Prostate gland (tissue), 2 donors: ENCODE measurements at places on chromosomes 13 and 19.
A peak's percentile ranks its signal among the peaks of the same experiment; 100 is the strongest.

DNA sequence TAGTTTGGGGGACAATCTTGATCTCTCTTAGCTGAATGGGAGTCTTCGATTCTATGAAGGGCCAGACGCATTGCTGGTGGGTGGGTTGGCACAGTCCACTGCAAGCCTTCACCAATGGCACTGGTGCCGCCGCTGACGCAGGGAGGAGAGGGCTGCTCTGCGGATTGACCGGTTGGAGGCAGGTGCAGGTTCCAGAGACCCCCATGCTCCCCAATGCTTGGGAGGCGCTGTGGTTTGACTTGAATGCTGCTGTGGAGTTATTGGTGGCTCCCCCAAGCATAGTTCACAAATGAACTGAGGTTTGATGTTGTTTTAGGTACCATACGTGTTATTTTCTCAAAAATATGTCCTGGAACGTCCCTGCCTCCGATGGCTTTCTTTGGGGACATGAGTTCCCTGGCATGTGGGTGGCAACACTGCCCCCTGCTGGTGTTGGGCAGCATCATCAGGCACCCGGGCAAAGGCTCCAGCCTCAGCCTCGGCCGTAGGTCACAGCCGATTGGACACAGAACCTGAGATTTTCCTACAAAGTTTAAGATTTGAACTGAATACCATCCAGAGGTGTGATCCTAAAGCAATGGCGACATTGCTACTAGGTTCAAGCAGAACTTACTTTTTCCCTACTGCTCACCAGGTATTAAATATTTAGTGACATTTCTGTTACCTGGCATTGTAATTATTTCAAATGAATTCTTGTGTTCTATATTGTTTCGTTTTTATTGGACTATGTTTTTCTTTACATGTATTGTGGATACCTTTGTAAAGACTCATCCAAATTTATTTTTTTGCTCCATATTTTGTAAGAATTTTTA lies 95.5 kb downstream of the ANKRD10 start:
- DNase-seq: peak; percentile 67
- no peaks in the 10 kb centered on the region for H3K27me3 ChIP-seq
- H3K4me1 ChIP-seq: no peaks in the 10 kb centered on the region
- no peak overlapping the region for H3K4me3 ChIP-seq
- no peak overlapping the region for H3K27ac ChIP-seq

DNA sequence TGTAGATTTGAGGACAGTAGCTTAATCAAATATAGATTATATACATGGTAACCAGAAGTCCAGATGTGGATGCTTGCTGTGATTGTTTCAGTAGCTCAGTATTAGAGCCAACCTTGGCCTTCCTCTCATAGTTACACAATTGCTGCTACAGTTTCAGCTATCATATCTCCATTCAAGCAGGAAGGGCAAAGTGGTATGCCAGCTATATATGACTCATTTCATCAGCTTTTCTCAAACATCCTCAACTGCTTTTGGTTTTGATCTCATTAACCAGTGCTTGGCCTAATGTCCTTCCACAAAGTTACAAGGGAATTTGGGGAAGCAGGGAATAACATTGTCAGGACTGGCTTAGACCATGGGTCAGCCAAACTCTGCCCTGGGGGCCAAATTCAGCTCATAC lies 73.0 kb upstream of the MAB21L1 start:
- no peaks in the 10 kb centered on the region for H3K36me3 ChIP-seq
- H3K27me3 ChIP-seq: no peaks in the 10 kb centered on the region
- no peak overlapping the region for H3K27ac ChIP-seq
- DNase-seq: no peak
- no peaks in the 10 kb centered on the region for H3K4me1 ChIP-seq

DNA sequence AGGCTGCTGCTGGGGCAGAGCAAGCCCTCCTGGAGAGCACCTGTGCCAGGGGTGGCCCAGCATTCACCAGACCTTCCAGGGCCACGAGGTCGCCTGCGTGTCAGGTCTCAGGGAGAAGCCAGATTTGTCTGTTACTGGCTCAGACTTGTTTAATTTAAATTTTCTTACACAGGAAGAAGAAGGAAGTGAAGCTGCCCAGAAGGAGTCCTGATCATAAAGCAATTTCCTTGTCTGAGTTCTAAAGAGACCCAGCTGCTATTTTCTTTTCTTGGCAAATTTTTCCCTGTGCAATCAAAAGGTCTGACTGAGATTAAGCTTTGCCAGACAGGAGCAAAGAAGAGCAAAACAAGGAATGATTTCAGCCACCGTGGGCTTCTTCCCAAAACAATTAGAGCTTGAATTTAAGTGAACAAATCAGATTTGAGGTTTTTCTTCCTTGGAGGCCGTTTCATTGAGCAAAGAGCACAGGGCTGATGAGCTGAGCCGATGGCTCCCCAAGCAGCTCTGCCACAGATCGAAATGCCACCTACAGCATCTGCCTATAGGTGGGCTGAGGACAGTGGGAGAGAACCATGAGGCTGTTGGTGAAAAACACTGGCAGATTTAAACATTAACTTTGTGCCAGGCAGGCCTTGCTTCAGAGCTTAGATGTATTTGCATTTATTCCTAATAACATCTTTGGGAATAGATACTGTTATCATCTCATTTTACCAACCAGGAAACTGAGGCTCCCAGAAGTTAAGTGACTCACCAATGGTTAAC lies 40.1 kb downstream of the HSPH1 start:
- peaks cover 4% of the 10 kb centered on the region for H3K4me1 ChIP-seq
- H3K4me3 ChIP-seq: no peak overlapping the region
- H3K27me3 ChIP-seq: no peaks in the 10 kb centered on the region
- no peak for DNase-seq

DNA sequence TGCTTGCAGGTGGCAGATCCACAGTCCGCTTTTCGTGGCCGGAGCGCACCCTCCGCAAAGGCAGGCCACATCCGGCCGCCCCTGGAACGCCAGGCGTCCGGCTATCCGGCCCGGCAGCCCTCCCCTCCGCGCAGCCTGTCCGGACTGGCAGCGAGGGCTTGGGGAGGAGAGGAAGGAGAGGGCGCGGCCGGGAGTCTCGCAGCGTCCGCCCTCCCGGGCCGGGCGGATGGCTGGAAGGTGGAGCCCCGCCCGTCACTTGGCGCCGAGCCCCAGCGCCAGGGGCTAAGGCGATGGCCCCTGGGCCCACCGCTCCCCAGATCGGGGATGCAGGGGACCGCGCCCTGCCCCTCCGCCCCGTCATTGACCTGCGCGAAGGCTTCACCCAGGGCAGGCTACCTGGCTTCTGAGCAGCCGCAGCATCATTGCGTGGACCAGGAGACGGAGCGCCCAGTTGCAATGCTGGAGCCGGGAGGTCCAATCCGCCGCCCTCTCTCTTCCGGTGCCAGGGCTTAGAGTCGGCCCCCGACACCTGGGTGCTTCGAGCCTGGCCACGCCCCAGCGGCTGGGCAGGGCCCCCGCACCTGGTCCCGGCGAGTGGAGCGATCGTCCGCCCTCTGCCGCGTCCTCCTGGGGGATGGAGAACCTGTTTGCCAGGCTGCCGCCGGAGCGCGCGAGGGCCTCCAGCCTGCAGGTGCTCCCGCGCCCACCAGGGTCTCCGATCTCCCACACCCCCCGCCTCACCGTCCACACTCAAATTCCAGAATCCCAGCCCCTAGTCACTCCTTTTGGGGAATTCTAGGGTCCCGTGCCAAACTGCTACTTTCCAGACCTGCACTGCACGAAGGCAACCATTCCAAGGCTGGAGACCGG lies at the start of gene FUT1:
Gene FUT1, minus strand, starts transcription at position 146 of the 870 bp plus-strand sequence. CDS start 1,360 bp downstream, outside the sequence.
- H3K27ac ChIP-seq: peak within 1 kb of the TSS; percentile 66
- H3K36me3 ChIP-seq: no peaks in the 10 kb centered on the region
- no peaks in the 10 kb centered on the region for H3K4me1 ChIP-seq

DNA sequence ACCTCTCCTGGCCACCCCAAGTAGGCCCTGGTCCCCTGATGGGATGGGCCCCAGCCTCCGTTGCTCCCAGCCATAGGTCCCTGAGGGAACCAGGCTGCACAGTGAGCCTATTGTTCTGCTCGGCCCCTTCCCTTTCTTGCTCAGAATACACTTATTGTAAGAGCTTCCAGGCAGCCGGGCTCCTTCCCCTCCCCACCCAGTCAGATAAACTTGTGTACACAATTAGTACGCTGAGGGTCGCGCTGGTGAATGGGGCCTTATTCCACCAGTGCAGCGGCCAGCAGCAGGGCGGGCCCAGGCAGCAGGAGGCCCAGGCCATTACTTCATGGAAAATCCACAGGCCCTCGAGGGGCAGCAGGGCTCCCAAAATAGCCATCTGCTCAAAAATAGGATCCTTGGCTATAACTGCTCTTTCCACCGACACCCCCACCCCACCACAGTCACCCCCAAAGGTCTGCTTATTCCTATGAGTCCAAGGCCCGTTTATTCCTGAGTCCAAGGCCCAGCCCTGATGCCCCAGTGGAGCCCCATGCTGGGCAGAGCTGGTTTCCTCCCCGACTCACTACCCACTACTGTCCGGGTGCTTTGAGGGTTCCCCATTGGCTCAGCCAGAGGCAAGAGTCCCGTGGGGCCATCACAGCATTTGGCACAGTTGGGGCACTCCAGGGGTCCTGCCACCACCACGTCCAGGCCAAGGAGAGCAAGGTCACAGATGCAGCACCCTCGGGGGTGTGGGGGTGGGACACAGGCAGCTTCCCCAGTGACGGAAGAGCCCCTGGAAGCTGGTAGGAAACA lies 22.1 kb downstream of the CAPN12 start:
- H3K27ac ChIP-seq: no peak overlapping the region
- no peaks in the 10 kb centered on the region for H3K27me3 ChIP-seq
- no peaks in the 10 kb centered on the region for H3K4me1 ChIP-seq
- H3K4me3 ChIP-seq: no peak overlapping the region

DNA sequence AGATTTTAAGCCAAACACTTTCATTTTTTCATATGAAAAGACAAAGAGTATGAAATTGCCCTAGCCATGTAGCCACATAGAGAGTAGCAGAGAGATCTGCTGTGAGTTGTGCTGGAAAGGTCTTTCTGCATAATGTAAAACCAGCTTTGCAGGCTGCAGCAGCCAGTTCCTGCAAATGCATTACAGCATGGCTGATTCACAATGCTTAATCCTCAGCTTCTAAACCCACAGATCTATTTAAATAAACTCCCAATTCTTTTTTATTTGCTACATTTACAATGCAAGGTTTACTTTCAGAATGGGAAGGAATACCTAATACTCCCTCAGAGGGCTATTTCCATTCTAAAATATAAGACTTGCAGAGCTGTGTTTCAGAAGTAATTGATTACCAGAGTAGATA lies 185.6 kb upstream of the STARD13 start:
- H3K4me3 ChIP-seq: no peak overlapping the region
- H3K27me3 ChIP-seq: no peaks in the 10 kb centered on the region
- H3K4me1 ChIP-seq: no peaks in the 10 kb centered on the region
- DNase-seq: no peak
- H3K36me3 ChIP-seq: no peaks in the 10 kb centered on the region
- no peak overlapping the region for H3K27ac ChIP-seq

DNA sequence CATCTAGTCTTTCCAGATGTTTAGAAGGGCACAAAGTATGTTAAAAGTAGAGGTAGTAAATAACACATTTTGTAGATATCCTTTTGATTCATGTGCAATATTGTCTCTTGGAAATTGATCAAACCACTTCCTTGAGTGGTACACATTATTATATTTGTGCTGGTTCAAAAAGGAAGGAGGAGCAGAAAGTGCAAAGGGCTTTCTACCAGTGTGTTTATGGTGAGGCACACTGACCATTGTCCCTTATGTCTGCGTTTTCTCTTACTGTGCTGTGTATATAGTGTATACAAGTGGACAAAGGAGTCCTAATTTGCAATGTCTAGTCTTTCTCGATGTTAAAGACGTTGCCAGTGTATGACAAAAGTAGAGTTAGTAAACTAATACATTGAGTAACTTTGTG lies 41.4 kb upstream of the FLT1 start:
- no peaks in the 10 kb centered on the region for H3K36me3 ChIP-seq
- no peak for DNase-seq

DNA sequence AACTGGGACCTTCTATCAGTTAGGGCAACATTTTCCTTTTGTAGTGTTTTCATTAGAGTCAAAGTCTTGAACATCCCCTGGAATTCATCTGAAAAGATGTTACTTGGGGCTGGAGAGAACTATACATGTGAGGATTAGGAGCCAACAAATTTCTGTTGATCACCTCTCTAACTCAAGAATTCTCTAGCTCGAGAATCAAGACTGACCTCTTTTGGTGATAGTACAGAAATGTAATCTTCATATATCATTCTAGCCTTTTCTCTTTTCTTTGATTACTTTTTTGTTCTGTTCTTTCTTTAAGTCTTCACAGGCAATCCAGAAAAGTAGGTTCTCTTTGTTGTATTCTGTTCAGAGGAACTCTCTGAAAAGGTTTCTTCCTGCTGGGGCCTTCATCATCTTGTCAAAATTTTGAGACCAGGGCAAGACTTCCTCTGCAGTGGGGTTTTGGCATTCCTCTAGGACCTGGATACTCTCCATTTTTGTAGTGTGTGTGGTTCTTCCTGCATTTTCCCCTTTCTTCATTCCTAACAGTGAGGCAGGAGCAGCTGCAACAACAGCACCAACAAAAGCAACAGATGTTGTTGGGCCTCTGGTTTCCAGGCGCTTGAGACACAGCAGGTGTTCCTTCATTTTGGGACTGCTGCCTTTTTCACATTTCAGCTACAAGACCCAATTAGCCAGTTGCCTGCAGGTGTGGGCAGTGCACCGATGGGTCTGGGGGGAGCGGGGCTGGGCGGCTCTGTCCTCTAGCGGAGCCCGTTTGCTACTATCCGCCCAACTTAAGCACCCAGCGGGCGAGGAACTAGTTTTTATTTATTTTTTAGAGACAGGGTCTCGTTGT lies 26.2 kb downstream of the ELF1 start:
- peak overlapping the region; percentile 83 for H3K27ac ChIP-seq
- no peaks in the 10 kb centered on the region for H3K36me3 ChIP-seq
- no peak for DNase-seq
- H3K4me3 ChIP-seq: no peak overlapping the region

- H3K27ac ChIP-seq: no peak overlapping the region
- no peaks in the 10 kb centered on the region for H3K27me3 ChIP-seq
- no peaks in the 10 kb centered on the region for H3K36me3 ChIP-seq
- H3K4me3 ChIP-seq: no peak overlapping the region
Observed at GRCh38 chr19:34096020-34096915, 76.0 kb upstream of the LSM14A start.

GRCh38 chr19:16115301-16116039 lies 3.8 kb downstream of the RAB8A start:
- no peak overlapping the region for H3K4me3 ChIP-seq
- H3K4me1 ChIP-seq: peaks cover 5% of the 10 kb centered on the region
- no peaks in the 10 kb centered on the region for H3K27me3 ChIP-seq
- no peaks in the 10 kb centered on the region for H3K36me3 ChIP-seq

GRCh38 chr13:80524447-80525215 lies 183.7 kb upstream of the SPRY2 start:
- no peaks in the 10 kb centered on the region for H3K4me1 ChIP-seq
- no peak overlapping the region for H3K4me3 ChIP-seq
- no peak overlapping the region for H3K27ac ChIP-seq

- H3K27ac ChIP-seq: no peak overlapping the region
- no peak for DNase-seq
- H3K36me3 ChIP-seq: peaks cover 5% of the 10 kb centered on the region
Observed at GRCh38 chr19:12767150-12767549, 8.2 kb downstream of the HOOK2 start.

GRCh38 chr13:67228916-67229315 lies 1.2 kb downstream of the PCDH9 start:
- H3K27ac ChIP-seq: no peak overlapping the region
- DNase-seq: no peak
- H3K4me1 ChIP-seq: no peaks in the 10 kb centered on the region
- H3K36me3 ChIP-seq: no peaks in the 10 kb centered on the region
- H3K27me3 ChIP-seq: no peaks in the 10 kb centered on the region

GRCh38 chr13:96338030-96338429 lies 248.1 kb downstream of the HS6ST3 start:
- no peak overlapping the region for H3K4me3 ChIP-seq
- no peak overlapping the region for H3K27ac ChIP-seq
- no peaks in the 10 kb centered on the region for H3K27me3 ChIP-seq
- H3K36me3 ChIP-seq: no peaks in the 10 kb centered on the region

GRCh38 chr19:2548966-2549365 lies 73.0 kb downstream of the GADD45B start:
- no peak for DNase-seq
- no peaks in the 10 kb centered on the region for H3K36me3 ChIP-seq
- H3K4me1 ChIP-seq: peaks cover 13% of the 10 kb centered on the region
- H3K27me3 ChIP-seq: no peaks in the 10 kb centered on the region
